Stimulated activated CD4-positive, alpha-beta T cell treated with anti-CD3 and anti-CD28 coated beads, Interleukin-12 subunit alpha, Interleukin-12 subunit beta, amount 100 ng/mL, for 24 hours (primary cell): ENCODE measurements at places on chromosomes 11 and 22.

- DNase-seq = no peak
Observed at GRCh38 chr11:70876685-70877084, 375.7 kb downstream of the SHANK2 start.

DNA sequence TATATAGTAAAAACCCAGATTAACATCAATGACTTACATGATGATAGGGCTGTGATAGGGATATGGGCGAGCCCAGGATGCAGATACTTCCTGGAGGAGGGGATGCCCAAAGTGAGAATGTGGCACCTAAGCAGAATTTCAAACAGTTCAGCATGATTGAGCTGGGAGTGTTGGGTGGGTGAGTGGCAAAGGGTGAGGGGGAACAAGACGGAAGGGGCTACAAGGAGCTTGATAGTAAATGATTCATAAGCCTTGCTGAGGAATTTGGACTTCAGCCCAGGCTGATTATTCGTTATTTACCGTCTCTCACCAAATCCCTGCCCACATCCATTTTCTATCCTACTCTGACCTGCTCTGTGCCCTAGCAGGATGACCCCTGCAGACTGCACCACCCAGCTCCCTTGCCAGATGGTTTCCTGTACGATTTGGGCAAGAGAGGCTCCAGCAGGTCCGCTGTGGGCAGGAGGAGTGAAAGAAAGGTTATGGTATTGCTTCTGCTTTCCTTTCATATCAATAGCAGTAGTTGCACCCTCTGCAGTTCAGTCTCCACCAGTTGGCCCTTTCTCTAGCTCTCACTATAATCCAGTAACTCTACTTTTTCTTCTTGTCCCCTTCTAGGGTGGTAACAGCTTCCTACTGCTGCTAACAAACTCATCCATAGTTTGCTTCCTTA, 30.3 kb upstream of the SIK2 start:
- no peak for DNase-seq

GRCh38 chr11:119149018-119149785, at the start of gene ABCG4:
Gene ABCG4 (plus strand): TSS chr11:119149052. CDS start chr11:119149966, 914 bp downstream.
- DNase-seq = no peak

GRCh38 chr11:79296141-79296540, 144.7 kb downstream of the TENM4 start:
- no peak for DNase-seq

GRCh38 chr11:29019960-29020683, 911.9 kb downstream of the METTL15 start:
- no peak for DNase-seq

DNA sequence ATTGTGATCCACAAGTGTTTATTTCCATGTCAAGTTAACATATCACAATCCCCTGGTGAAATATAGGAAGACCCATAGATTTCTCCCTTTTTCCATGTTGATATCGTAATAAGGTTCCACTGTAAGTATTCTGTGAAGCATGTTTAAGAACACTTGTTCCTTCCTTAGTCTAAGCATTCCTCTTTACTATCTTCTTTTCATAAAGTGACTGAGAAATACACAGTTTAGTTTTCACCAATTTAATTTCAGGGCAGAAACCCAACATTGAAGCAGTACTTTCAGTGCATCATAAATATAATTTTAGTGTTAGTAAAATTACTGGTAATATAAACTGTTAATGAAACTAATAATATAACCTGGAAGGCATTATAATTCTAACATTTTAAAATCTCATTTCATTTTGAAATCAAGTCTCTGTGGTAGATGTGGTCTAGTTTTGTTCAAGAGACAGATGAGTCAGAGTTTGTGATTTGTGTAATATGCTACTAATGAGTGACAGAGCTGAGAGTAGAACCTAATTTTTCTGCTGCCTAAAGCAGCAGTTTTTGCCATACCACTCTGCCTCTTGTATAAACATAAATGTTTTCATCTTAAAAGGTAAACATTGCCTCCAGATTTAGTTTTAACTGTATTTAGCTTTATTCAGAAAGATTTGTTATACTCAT, 79.4 kb downstream of the ATM start:
- DNase-seq = no peak

GRCh38 chr11:2553886-2554285, 109.1 kb downstream of the KCNQ1 start:
- no peak for DNase-seq

DNA sequence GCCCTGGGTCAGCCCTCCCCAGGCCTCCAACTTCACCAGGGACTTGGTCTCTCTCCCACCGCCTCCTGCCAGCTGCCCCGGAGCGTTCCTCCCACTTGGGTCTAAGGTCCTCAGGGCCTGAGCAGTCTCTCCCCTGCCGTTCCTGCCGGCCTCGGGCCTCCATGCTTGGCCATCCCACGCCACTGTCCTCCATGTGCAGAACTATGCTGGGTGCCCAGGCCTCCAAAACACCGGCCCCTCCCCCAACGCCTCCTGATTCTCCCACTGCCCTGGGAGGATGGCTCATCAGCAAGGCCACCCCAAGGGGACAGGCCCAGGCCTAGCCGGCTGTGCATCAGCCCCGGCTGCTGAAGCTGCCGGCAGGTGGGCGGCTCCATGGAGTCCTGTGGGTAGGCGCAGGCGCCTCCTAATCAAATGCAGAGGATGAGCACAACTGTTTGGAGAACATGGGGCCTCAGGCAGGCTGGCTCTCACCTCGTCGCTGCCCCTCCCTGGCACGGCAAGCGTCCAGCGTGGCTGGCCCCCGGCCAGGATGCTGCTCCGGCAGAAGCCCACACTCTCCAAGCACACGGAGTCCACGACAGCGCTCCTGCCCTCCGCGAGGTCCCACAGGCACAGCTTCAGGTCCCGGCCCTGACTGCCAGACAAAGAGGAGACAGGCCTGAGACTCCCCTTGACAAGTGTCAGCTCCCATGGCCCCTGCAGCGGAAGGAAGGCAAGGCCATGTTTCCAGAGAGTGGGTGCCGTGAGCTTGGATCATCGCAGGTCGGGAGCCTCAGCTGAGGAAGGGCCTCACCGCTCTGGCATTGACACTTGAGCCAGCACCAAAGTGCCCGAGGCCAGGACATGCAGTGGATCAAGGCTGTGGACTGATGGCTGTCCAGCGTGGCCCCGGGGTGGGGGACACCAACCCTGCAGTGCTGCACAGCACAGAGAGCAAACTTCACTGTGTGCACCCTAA, 42.6 kb downstream of the GNB1L start:
- no peak for DNase-seq

- no peak for DNase-seq
Observed at GRCh38 chr22:37996079-37996478, 11.7 kb upstream of the SOX10 start.

- no peak for DNase-seq
Observed at GRCh38 chr11:111602865-111603610, 789 bp downstream of the SIK2 start.

GRCh38 chr11:65591939-65592857, 3.4 kb downstream of the KCNK7 start:
- DNase-seq = no peak

DNA sequence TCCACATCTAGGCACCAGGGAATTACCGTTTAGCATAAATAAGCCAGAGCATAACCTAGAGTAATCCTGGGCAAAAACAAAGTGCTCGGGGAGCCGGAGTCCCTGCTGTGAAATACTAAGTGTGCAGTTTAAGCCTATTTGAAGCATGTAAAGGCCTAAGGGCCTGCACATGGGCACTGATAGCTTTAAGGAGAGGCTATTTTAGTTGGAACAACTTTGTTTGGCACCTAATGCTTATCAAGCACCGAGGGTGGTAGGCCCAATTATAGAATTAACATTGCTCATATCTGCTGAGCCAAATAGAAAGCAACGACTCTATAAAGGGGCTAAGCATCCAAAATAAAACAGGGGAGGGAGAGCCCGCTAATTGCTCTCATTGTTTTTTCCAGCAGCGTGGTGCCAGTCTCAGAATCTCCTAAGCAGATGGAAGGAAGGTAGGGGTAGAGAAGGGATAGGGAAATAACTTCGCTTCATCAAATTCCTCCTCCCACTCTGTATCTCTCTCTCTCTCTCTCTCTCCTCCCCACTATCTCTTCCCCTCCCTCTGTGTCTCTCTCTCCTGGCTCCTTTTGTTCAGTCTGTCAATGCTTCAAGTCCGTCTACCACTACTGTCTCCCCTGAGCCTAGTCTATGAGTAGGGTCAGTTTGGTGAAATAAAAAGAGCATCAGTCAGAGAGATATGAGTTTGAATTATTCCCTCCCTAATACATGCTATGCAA, 292.8 kb downstream of the NXPE2 start:
- DNase-seq = no peak

- DNase-seq = no peak
Observed at GRCh38 chr11:111976767-111977145, 39.6 kb downstream of the DIXDC1 start.

GRCh38 chr11:996681-997080, 39.8 kb downstream of the MUC6 start:
- no peak for DNase-seq

DNA sequence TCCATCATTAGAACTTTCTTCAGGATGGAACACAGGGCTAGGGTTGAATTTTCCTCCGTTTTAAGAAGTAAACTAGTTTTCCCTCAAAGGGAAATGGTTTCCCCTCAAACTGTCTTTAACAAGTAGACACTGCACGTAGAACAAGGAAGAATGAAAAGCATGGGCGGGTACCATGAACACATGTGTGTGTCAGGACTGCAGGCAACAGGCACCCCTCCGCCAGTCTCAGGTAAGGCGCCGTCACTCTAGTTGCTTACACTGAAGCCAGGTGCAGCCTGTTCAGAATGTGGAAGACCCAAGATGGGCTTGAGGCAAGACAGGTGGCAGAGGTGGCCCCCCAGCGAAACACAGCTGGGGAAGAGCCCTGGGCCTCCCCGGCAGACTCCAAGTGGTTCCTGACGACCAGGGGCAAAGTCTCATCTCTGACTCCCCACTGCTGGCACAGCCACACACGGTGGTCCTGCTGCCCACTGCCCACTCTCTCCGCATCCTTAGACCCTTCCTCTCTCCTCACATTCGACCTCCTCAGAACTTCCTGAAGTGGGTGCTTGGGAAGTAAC, 25.4 kb upstream of the MOB2 start:
- no peak for DNase-seq

GRCh38 chr11:19432370-19433061, 191.8 kb upstream of the E2F8 start:
- no peak for DNase-seq

DNA sequence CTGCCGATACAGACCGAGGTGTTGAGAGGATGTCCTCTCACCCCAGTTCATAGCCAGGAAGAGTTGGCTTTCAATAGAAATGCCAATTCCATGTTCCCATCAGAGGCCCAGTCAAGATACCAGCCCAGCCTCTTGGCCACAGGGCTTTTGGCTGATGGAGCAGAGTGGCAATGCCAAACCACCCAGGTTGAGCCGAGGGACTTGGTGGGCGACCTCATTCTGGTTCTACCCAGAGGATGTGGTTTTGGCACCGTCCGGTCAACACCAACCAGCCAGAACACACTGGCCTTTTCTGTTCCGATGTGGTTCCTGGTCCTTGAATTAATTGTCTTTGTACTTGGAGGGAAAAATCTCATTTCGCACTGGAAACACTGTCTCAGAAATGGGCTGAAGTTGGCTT, 60.5 kb downstream of the COMMD9 start:
- DNase-seq = no peak

- no peak for DNase-seq
Observed at GRCh38 chr11:19808076-19808911, 95.7 kb downstream of the NAV2 start.

- DNase-seq = no peak
Observed at GRCh38 chr11:73171436-73172161, 29.5 kb upstream of the FCHSD2 start.

DNA sequence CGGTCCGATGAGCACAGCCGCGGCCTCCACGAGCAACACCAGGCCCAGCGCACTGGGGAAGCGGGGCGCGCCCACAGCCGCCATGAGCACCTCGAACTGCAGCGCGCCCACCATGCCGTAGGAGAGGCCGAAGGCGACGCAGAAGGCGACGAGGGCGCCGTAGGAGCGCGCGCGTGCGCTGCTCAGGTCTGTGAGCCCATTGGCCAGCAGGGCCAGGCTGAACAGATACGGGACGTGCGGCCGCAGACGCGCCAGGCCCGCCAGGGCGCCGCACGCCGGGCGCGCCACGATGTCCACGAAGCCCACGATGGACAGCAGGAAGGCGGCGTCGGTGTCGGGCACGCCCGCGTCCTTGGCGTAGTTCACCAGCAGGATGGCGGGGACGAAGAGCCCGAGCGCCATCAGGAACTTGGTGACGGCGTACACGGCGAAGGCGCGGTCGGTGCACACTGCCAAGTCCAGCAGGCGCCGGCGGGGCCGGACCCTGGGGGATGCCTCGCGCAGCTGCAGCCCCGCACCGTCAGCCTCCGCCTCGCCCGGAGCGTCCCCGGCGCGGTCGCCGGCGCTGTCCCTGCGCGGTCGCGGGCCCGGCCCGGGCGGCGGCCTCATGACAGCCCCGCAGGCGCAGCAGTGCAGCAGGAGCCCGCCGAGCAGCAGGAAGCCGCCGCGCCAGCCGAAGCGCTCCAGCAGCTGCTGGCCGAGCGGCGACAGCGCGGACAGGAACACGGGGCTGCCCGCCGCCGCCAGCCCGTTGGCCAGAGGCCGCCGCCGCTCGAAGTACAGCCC, 2.9 kb downstream of the SLC16A8 start:
- DNase-seq = no peak

GRCh38 chr22:46813816-46814597, 51.6 kb downstream of the TBC1D22A start:
- no peak for DNase-seq

GRCh38 chr11:76802151-76802550, 19.0 kb downstream of the TSKU start:
- no peak for DNase-seq

DNA sequence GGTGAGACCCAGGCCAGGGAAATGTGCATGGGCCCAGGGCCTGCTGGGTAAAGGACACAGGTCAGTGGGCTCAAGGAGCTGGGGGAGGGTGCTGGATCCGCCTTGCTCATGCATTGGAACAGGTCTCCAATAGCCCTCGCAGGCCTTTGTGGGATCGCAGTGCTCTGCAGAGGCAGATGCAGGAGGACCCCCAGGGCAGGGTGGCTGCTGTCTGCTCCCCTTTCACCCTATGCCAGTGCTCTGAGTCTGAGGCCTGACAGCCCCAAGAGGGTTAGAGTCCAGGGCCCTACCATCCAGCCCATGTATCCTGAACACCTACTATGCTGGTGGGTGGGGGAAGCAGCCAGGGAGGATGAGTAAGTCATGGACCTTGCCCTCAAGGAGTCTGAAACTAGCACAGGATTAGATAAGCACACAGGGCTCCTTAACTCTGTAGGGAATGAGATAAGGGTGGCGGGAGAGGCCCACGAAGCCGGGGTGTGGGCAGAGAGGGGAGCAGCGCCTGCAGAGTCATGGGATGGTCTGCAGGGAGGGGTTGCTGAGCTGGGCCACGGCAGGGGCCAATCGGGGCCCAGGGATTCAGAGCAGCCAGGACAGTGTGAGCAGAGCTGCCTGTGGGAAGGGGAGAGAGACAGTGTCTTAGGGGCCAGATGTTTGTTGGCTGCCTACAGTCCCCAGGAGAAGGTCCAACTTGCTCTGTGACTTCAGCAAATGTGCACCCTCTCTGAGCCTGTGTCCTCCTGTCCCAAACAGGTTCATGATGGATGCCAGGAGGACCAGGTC, 10.5 kb upstream of the EHD1 start:
- no peak for DNase-seq
